ENCODE measurements at places on chromosomes 2 and 18. TPM values are rescaled to one million over a fixed set of nuclear protein-coding genes. Genes with fewer than 3 reads are reported as not detected.

DNA sequence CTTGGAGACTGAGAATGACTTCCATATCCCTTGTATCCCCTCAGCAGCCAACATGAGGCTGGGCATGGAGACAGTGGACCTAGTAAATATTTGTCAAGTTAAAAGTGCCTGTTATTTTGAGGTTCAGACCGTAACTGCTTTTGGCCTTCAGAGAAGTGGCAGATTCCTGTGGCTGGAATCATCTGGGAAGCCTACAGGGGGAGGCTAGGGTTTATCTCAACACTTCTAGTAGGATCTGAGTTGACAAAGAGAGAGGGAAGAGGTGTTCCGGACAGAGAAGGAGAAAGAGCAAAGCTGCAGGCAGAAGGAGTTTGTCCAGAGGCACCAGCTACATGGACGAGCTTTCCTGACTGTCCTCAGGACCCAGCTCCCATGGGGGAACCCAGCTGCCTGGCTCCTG lies 27.0 kb downstream of the SLC14A2 start:
- DNase-seq: no peak

GRCh38 chr2:119731983-119732382 lies 27.7 kb upstream of the PTPN4 start:
- DNase-seq: no peak

The TMEM37 gene
- 17.4 TPM for total RNA-seq

DNA sequence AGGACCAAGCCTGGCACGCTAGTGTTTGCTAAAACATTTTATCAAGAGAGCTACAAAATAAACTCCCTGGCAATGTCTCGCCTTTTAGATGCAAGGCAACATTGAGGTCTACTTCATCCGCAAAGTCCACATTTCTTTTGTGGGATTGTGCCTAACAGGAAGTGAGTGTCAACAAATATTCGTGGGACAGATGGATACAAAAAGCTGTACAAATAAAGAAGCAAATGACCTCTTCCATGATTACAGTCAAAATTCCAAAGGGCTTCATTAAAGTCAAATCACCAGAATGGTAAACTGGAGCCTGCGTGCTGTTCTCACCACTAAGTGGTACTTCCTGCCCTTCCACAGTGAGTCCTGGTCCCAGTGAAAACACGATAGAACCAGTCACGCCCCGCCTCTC lies 40.4 kb downstream of the L3MBTL4 start:
- no peak for DNase-seq

The NOP58 gene
- 76.6 TPM for total RNA-seq

The RAD51AP2 gene
- 0.07 TPM for total RNA-seq

- no peak for DNase-seq
Measured at GRCh38 chr2:821546-821945, 129.1 kb upstream of the SNTG2 start.

DNA sequence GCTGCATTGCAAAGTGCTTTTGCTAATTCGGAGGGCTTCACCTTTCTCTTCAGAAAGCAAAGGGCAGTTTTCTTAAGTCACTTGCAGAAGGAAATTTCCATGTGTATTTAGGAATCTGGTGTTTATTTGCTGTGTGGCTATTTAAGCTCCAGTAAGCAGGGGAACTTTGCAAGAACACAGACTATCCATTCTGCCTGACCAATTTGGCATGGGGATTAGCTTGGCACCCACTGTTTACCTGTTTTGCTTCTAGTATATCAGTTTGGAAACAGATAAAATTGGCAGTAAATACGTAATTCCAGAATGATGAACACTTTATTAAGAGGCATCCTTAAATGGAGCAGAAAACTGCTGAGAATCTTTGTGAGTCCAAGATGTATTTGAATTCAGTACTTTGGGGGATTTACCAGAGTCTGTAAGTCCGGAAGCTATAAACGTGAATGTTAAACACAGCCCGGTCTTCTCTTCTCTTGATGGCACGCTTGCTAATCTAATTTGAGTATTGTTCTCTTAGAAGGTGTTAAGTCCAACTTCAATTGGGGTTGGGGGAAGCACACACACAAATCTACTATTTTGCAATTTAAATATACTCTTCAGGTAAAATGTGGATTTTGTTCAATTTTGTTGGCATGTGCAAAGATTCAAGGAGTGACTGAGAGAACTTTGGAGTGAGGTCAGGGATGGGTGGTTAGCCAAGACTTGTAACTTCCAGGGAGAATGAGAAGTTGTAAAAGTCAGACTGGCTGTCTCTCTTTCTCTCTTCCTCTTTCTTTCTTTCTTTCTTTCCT lies 650 bp downstream of the ACKR3 start:
- DNase-seq: no peak

GRCh38 chr18:25353080-25353479 lies 1.1 kb upstream of the ZNF521 start:
- no peak for DNase-seq

The ACMSD gene
- total RNA-seq: not detected

DNA sequence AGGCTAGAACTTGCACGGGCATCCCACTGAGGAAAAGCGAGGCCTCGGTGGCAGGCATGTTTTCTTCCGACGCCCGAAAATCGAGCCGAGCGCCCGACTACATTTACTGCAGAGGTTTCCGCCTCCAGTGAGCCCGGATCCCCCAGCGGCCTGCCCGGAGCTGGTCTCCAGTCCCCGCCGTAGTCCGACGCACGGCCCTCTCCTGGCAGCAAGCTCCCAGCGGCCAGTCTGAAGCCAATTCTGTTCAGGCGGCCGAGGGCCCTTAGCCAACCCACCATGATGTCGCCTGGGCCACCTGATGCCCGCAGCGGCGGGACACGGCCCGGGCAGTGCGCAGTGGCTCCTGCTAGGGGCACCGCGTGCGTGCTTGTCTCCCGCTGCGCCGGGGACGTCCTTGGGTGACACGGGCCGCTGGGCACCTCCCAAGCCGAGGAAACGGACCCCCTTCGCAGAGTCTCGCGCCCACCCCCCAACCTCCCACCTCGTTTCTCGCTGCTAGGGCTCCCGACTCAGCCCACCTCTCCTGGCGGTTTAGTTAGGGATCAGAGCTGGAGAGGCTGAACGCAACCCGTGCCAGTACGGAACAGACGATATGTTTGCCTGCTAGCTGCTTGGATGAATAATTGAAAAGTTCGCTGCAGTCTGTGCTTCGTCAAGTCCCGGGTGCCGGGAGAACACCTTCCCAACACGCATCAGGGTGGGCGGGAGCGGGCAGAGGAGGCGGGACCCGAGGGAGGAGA lies 5.3 kb downstream of the ONECUT2 start:
- peak; percentile 61 for DNase-seq

DNA sequence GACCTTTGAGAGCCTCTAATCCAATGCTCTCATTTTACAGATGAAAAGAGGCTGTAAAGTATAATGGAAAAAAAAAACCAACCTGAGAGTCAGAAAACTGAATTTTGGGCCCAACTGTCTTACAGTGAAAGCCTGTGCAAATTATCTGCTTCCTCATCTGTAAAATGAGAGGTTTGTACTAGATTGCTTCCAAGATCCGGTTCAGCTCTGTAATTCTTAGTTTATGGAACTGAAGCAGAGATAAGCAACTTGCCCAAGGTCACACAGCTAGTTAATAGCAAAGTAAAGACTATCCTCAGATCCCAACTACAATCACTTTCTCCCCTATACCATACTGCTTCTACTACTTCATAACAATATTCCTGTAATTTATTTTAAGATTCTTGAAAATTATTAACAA lies 6.3 kb downstream of the TLK1 start:
- no peak for DNase-seq

Data from progenitor cell of endocrine pancreas (in vitro differentiated cells).